ENCODE measurements at places on chromosomes 6 and 20.

DNA sequence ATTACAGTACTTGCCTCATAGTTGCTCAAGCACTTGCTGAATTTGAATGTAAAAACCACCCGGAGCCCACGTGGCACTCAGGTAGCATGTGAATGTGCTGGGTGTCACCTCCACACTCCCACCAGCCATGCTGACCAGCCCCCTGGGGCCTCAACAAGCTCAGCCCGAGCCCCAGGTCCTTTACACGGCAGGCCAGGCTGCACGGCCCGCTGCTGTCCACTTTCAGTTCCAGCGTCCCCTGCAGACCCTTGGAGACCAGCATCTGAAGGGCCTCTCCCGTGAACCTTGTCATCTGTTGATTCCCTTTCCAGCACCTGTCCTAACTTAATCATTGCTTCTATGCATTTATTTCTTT lies 33.3 kb upstream of the ZBP1 start:
- H3K4me3 ChIP-seq: no peak overlapping the region
- peaks cover 5% of the 10 kb centered on the region for H3K36me3 ChIP-seq
- no peak overlapping the region for H3K27ac ChIP-seq
- no peaks in the 10 kb centered on the region for H3K27me3 ChIP-seq
- H3K4me1 ChIP-seq: no peaks in the 10 kb centered on the region
- no peak for DNase-seq

DNA sequence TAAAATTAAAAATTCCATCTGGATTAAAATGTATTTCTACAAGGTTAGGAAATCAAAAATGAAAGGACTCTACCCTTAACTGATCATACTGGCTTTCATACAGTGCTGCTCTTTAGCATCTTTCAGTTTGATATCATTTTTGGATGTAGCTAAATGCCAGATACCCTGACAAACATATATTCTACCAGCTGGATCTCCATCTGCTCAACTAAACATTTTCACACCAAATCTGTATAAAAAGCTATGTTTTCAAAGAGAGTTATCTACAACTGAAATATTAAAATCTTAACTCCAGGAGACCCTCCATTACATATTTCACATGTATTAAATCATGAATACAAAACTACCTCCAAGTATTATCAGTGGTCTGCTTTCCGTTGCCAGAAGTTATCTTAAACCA lies 95.7 kb downstream of the EPHA7 start:
- H3K27me3 ChIP-seq: no peaks in the 10 kb centered on the region
- no peak overlapping the region for H3K27ac ChIP-seq
- H3K4me1 ChIP-seq: no peaks in the 10 kb centered on the region
- no peak overlapping the region for H3K4me3 ChIP-seq
- H3K36me3 ChIP-seq: no peaks in the 10 kb centered on the region
- no peak for DNase-seq

DNA sequence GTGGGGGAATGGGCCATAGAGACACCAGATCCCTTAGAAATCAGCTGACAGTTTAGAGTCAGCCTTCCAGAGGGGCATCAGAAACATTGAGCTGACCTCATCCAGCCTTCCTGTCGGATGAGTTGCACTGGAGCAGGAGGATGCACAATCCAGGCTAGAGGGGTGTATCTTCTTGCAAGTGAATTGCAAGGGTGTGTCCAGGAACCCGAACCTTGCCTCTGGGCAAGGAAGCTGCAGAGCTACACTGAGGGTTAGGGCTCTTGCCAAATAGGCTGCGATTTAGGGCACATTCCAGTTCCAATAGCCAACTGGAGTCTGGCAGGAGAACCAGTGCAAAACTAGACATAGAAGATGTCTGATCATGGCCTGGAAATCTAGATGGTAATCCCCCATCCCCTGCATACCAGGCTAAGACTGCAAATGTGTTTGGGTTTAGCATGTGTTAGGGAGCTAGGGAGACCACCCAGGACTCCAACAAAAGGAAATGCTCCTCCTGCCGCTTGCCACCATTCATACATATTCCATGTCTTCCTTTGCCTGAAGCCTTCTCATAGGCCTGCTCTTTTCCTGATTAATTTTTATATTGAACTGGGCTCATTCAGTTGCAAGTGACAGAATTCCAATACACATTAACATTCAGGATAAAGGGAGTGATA lies 6.3 kb upstream of the UTRN start:
- no peak overlapping the region for H3K4me3 ChIP-seq
- H3K27ac ChIP-seq: no peak overlapping the region
- peaks cover 3% of the 10 kb centered on the region for H3K4me1 ChIP-seq
- no peak for DNase-seq

- H3K27me3 ChIP-seq: no peaks in the 10 kb centered on the region
- H3K4me1 ChIP-seq: peaks cover 23% of the 10 kb centered on the region
- H3K4me3 ChIP-seq: peak overlapping the region; percentile 87
- H3K36me3 ChIP-seq: no peaks in the 10 kb centered on the region
Measured at GRCh38 chr6:25280344-25281074, 1.3 kb downstream of the CARMIL1 start.

GRCh38 chr6:148147463-148147830 lies 195.2 kb upstream of the SASH1 start:
- no peaks in the 10 kb centered on the region for H3K36me3 ChIP-seq
- no peaks in the 10 kb centered on the region for H3K4me1 ChIP-seq
- H3K27me3 ChIP-seq: peaks cover 17% of the 10 kb centered on the region
- no peak for DNase-seq
- no peak overlapping the region for H3K27ac ChIP-seq

DNA sequence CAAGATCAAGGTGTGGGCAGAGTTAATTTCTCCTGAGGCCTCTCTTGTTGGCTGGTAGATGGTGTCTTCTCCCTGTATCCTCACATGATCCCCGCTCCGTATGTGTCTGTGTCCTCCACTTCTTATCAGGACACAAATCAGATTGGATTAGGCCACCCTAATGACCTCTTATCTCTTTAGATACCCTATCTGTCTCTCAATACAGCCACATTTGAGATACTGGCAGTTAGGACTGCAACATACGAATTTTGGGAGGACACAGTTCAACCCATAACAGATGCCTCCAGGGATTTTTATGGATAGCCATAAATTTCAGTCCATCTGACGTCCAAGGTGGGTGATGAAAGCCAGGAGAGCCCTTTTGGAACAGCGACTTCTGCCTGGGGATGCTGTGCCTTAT lies 369.0 kb downstream of the NRN1 start:
- no peak overlapping the region for H3K4me3 ChIP-seq
- no peaks in the 10 kb centered on the region for H3K4me1 ChIP-seq
- no peaks in the 10 kb centered on the region for H3K27me3 ChIP-seq
- DNase-seq: no peak
- no peak overlapping the region for H3K27ac ChIP-seq
- peaks cover 5% of the 10 kb centered on the region for H3K36me3 ChIP-seq

DNA sequence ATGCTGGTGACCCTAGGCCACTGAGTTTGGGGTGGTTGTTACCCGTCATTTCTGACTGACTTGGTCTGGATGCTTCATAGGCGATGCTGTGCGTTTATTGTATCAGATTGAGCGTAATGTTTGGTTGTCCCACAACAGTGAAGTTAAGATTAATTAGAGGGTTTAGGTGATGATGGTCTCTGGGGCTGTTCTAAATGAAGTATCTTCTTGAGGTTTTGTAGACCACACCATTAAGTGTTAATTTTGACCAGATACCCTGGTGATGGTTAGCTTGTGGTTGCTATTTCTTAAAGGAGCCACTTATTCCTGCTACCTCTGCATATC lies 132.8 kb downstream of the ARID1B start:
- no peak overlapping the region for H3K27ac ChIP-seq
- H3K4me1 ChIP-seq: peaks cover 15% of the 10 kb centered on the region
- H3K27me3 ChIP-seq: no peaks in the 10 kb centered on the region
- no peak for DNase-seq
- H3K36me3 ChIP-seq: peaks cover 2% of the 10 kb centered on the region

GRCh38 chr6:148736774-148737412 lies 9.9 kb upstream of the UST start:
- H3K4me1 ChIP-seq: no peaks in the 10 kb centered on the region
- H3K27ac ChIP-seq: no peak overlapping the region
- DNase-seq: no peak
- no peaks in the 10 kb centered on the region for H3K36me3 ChIP-seq
- H3K4me3 ChIP-seq: no peak overlapping the region

GRCh38 chr6:26377719-26378118 lies 5.2 kb upstream of the BTN2A2 start:
- no peak for DNase-seq
- H3K27ac ChIP-seq: no peak overlapping the region
- H3K4me3 ChIP-seq: no peak overlapping the region
- no peaks in the 10 kb centered on the region for H3K27me3 ChIP-seq
- peaks cover 21% of the 10 kb centered on the region for H3K36me3 ChIP-seq

GRCh38 chr6:12813321-12813720 lies 96.8 kb downstream of the PHACTR1 start:
- H3K4me3 ChIP-seq: no peak overlapping the region
- no peaks in the 10 kb centered on the region for H3K36me3 ChIP-seq
- no peak overlapping the region for H3K27ac ChIP-seq
- DNase-seq: peak; percentile 49
- peaks cover 27% of the 10 kb centered on the region for H3K4me1 ChIP-seq

GRCh38 chr6:47237196-47237595 lies 72.5 kb downstream of the TNFRSF21 start:
- peaks cover 42% of the 10 kb centered on the region for H3K4me1 ChIP-seq
- no peak for DNase-seq
- H3K36me3 ChIP-seq: no peaks in the 10 kb centered on the region
- H3K27me3 ChIP-seq: no peaks in the 10 kb centered on the region
- H3K27ac ChIP-seq: no peak overlapping the region
- no peak overlapping the region for H3K4me3 ChIP-seq

GRCh38 chr6:37686111-37686510 lies 11.6 kb downstream of the MDGA1 start:
- H3K4me1 ChIP-seq: no peaks in the 10 kb centered on the region
- no peaks in the 10 kb centered on the region for H3K27me3 ChIP-seq
- no peak for DNase-seq
- H3K4me3 ChIP-seq: no peak overlapping the region
- no peaks in the 10 kb centered on the region for H3K36me3 ChIP-seq

- peaks cover 3% of the 10 kb centered on the region for H3K4me1 ChIP-seq
- H3K36me3 ChIP-seq: no peaks in the 10 kb centered on the region
- DNase-seq: no peak
Measured at GRCh38 chr20:8547035-8547650, 415.1 kb downstream of the PLCB1 start.

- no peak for DNase-seq
- no peak overlapping the region for H3K27ac ChIP-seq
- no peaks in the 10 kb centered on the region for H3K27me3 ChIP-seq
- H3K4me1 ChIP-seq: peaks cover 43% of the 10 kb centered on the region
- no peaks in the 10 kb centered on the region for H3K36me3 ChIP-seq
Measured at GRCh38 chr6:24911796-24912382, 23.9 kb downstream of the RIPOR2 start.

DNA sequence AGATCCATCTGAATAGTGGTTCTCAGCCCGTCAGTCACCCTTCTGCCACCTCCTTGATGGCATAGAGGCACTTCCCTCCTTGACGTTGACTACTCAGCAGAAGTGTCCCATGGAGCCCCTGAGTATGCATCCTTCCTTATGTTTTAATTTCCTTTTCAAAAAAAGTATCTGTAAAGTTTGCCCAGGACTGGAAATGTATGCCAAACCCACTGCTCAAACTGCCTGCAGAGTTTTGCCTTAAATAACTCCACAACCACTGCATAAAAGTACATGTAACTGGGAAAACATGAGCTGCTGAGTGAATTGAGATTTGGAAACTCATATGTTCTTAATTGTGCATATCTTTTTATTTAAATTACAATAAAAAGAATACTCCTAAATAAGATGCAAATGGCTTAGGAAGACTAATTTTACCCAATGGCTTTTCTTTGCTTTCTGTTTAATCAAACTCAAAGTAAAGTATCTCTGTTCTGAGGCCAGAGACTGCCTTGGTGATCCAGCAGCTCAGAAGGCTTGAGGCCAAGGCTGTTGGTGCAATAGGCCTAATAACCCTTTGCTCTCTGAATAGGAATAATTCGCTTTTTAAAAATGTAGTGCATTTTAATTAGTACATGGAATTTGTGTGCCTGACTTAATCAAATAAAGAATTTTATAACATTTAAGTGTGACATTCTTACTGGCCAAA lies 90.4 kb downstream of the FNDC1 start:
- no peak overlapping the region for H3K27ac ChIP-seq
- no peak for DNase-seq
- no peaks in the 10 kb centered on the region for H3K4me1 ChIP-seq
- H3K36me3 ChIP-seq: no peaks in the 10 kb centered on the region

DNA sequence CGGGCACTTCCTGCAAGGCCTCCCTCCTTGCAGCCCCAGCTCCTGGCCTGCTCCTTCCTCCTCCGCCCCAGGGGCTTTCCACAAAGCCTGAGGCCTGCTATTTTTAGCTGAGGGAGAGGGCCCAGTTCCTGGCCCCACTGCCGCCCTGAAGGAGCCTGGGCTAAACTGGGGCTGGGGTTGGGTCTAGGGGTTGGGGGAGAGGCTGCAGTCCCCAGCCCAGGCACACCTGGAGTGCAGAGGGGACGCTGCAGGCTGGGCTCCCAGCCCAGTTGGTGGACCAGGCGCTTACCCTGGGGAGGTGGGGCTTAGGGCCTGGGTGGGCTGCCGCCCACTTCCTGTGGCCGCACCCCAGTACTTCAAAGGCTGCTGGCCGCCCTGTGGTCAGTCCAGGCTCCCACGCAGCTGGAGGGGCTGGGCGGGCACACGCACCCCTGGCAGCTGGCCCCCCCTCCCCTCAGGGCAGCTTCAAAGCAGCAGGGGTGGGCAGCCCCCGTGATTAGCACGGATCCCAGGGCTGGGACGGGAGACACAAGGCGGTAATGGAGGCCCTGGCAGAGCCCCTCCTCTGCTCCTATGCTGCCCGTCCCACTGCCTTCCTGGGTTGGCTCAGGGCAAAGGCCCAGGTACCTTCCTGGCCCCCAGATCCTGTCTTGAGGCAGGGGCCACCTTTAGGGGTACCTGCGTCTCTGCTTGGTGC lies 7.1 kb upstream of the ABHD16B start:
- H3K4me3 ChIP-seq: no peak overlapping the region
- H3K36me3 ChIP-seq: no peaks in the 10 kb centered on the region
- no peak for DNase-seq
- no peaks in the 10 kb centered on the region for H3K27me3 ChIP-seq

DNA sequence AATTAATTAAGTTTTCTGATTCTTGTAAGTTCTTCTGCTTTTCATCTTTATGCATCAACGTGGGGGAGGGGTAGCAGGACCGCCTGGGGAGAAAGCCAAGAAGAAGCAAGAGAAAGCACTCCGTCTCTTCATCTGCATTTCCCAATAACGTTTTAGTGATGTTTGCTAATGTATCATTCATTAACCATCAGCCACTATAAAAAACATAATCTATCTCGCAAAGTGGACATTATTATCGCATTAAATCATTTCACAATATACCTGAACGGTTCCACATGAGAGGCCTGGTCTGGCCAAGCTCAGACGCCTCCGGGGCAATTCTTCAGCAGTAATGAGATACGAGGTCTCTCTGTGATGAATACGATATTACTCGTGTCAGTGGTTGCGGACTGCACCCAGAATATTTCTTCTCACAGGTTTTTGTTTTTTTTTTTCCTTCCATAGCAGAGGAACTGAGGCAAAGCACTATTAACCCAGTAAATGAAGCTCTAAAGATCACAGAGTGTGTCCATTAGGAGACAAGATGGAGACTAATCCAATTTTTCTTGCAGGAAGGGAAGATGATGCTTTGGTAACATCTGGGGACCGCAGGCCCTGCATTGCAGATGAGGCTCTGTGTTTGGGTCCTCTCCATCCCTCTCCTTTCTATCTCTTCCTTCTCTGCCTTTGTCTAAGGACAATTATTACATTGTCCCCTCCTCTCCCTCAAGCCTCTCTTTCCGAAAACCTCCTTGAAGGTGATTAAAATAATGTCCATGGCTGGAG lies 156.1 kb downstream of the SLC35B3 start:
- no peak overlapping the region for H3K4me3 ChIP-seq
- DNase-seq: no peak
- H3K27ac ChIP-seq: no peak overlapping the region

GRCh38 chr20:59392736-59393135 lies 92.3 kb downstream of the EDN3 start:
- no peak overlapping the region for H3K27ac ChIP-seq
- H3K4me1 ChIP-seq: no peaks in the 10 kb centered on the region
- H3K4me3 ChIP-seq: no peak overlapping the region
- no peaks in the 10 kb centered on the region for H3K27me3 ChIP-seq
- no peak for DNase-seq

Data from common myeloid progenitor, CD34-positive (primary cell).